IPS-NIHi11 (cell line): ENCODE measurements at places on chromosomes 2 and 18.
A peak's percentile ranks its signal among the peaks of the same experiment; 100 is the strongest.

- no peak for DNase-seq
Observed at GRCh38 chr18:67514901-67515540, 1.5 kb downstream of the DSEL start.

- no peak for DNase-seq
Observed at GRCh38 chr2:61970807-61971556, 65.5 kb downstream of the COMMD1 start.

- peak; percentile 39 for DNase-seq
Observed at GRCh38 chr2:76953733-76954347, 568.3 kb downstream of the LRRTM4 start.

- DNase-seq: peak; percentile 29
Observed at GRCh38 chr2:40371525-40372282, 80.2 kb downstream of the SLC8A1 start.

- no peak for DNase-seq
Observed at GRCh38 chr2:25787020-25787419, 91.3 kb downstream of the ASXL2 start.

- DNase-seq: peak; percentile 78
Observed at GRCh38 chr2:218961651-218962570, 2.4 kb downstream of the CDK5R2 start.

- DNase-seq: no peak
Observed at GRCh38 chr2:25619185-25619584, 54.2 kb downstream of the DTNB start.

GRCh38 chr2:224875153-224875552, 159.0 kb upstream of the CCDC195 start:
- DNase-seq: no peak

- no peak for DNase-seq
Observed at GRCh38 chr2:169065422-169065821, 3.9 kb upstream of the DHRS9 start.

- DNase-seq: no peak
Observed at GRCh38 chr18:267380-267687, 513 bp downstream of the THOC1 start.
